ENCODE measurements at places on chromosomes 7 and 10. TPM values are rescaled to one million over a fixed set of nuclear protein-coding genes. Genes with fewer than 3 reads are reported as not detected.

GIMAP5 gene
- 350 TPM for total RNA-seq

ASB4 gene
- not detected for total RNA-seq

PPA1 gene
- total RNA-seq = 171 TPM

BTRC gene
- total RNA-seq = 11.6 TPM

SLC26A5 gene
- 0.85 TPM for total RNA-seq

TSPAN13 gene
- 69.8 TPM for total RNA-seq

ATOH7 gene
- total RNA-seq = not detected

GIMAP4 gene
- 408 TPM for total RNA-seq

SRGN gene
- 622 TPM for total RNA-seq

ATRNL1 gene
- 0.17 TPM for total RNA-seq

BAMBI gene
- total RNA-seq = 2.4 TPM

SNCG gene
- 111 TPM for total RNA-seq

STOX1 gene
- total RNA-seq = 0.34 TPM

SGPL1 gene
- 15.0 TPM for total RNA-seq

SYCE1 gene
- not detected for total RNA-seq

ZNF727 gene
- total RNA-seq = 0.14 TPM

NRP1 gene
- total RNA-seq = 178 TPM

CUL2 gene
- total RNA-seq = 26.9 TPM

MBLAC1 gene
- 2.4 TPM for total RNA-seq

TAS2R41 gene
- not detected for total RNA-seq

TFPI2 gene
- 152 TPM for total RNA-seq

DGKI gene
- total RNA-seq = 3.9 TPM

CASTOR2 gene
- total RNA-seq = 11.9 TPM

TRIL gene
- 27.5 TPM for total RNA-seq

ACSM6 gene
- total RNA-seq = not detected

NPC1L1 gene
- total RNA-seq = not detected

DRGX gene
- not detected for total RNA-seq

ZPBP gene
- total RNA-seq = not detected

FAM25G gene
- not detected for total RNA-seq

CPXM2 gene
- total RNA-seq = 1.0 TPM

Measured in dermis blood vessel endothelial cell (primary cell).